ENCODE measurements at places on chromosomes 11 and 22. TPM values are rescaled to one million over a fixed set of nuclear protein-coding genes. Genes with fewer than 3 reads are reported as not detected.
A peak's percentile ranks its signal among the peaks of the same experiment; 100 is the strongest.

DNA sequence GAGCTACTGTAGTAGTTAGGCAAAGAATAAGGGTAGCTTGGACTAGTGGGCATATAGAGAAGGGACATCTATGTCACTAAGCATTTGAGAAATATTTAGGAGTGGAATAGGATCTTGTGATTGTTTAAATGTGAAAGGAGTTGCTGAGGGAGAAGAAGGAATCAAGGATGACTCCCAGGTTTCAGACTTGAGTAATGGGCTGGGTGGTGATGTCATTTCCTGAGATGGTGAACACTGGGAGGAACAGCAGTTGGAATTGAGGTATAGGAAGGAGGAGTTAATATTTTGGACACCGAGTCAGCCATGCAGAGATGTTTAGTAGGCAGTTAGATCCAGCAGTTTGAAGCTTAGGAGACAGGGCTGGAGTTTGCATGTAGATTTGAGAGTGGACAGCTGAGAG lies 40.1 kb downstream of the REXO2 start:
- H3K4me3 ChIP-seq, result no peak overlapping the region
- H3K4me1 ChIP-seq, result no peaks in the 10 kb centered on the region
- H3K27ac ChIP-seq, result no peak overlapping the region

The SYCE3 gene
- not detected for total RNA-seq

- DNase-seq, result no peak
- H3K4me3 ChIP-seq, result no peak overlapping the region
- H3K27me3 ChIP-seq, result peaks cover 13% of the 10 kb centered on the region
- no peaks in the 10 kb centered on the region for H3K36me3 ChIP-seq
- no peaks in the 10 kb centered on the region for H3K4me1 ChIP-seq
Measured at GRCh38 chr11:59459916-59460315, 3.2 kb downstream of the OR4D6 start.

GRCh38 chr22:49961005-49961600 lies 531 bp downstream of the PIM3 start:
- H3K4me1 ChIP-seq, result peaks cover 32% of the 10 kb centered on the region
- peaks cover 30% of the 10 kb centered on the region for H3K36me3 ChIP-seq
- H3K27ac ChIP-seq, result peak overlapping the region; percentile 86
- peak; percentile 60 for DNase-seq

DNA sequence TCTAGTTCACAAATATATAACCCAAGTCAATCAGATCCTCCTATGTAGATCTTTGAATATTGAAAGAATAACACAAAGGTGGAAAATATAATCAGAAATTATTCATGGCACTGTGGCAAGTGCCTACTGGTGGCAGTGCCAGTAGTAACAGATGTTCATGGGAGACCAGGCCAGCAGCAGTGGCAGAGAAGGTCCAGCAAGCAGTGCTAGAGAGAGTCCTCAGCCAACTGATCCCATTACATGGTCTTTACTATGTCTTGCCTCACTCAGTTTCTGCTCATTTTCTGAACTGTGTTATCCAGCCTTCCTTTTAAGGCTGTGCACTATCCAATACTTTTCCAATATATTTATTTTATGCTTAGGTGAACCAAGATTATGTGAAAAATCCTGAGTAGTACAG lies 124.9 kb downstream of the MRTFA start:
- H3K4me3 ChIP-seq, result no peak overlapping the region
- H3K36me3 ChIP-seq, result peaks cover 7% of the 10 kb centered on the region
- H3K27me3 ChIP-seq, result no peaks in the 10 kb centered on the region
- DNase-seq, result no peak
- no peak overlapping the region for H3K27ac ChIP-seq
- H3K4me1 ChIP-seq, result no peaks in the 10 kb centered on the region

GRCh38 chr11:14218728-14219127 lies 140.3 kb downstream of the RRAS2 start:
- H3K27ac ChIP-seq, result no peak overlapping the region
- H3K27me3 ChIP-seq, result peaks cover 9% of the 10 kb centered on the region
- no peak for DNase-seq
- H3K4me3 ChIP-seq, result no peak overlapping the region

DNA sequence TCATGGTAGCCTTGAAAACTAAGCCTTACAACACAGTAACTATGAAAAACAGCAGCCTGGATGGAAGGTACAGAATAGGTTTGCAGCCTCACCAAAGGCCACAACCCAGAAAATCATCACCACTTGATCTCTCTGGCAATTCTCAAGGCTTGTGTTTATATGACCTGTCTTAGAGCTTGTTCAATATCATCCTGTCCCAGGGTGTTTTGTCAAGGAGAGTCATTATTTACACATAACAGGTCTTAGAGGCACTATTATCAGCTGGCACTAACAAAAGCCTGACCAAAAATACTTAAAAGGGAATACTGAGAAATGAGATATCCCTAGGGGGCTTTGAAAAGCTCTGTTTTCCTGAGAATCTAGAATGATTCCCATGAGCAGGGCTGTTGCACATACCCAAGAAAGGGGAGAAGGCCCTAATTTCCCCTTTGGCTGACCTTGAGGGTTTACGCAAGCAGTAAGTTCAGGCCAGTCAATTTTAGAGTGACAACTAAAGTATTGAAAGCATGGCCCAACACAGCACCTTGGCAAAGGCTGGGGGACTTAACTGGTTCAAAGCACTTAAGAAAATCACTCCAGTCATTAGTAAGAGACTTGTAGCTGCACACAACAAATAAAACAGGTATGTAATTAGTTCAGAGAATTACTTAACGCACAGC lies 7.9 kb downstream of the SC5D start:
- H3K36me3 ChIP-seq, result peaks cover 37% of the 10 kb centered on the region
- peaks cover 9% of the 10 kb centered on the region for H3K4me1 ChIP-seq
- no peak overlapping the region for H3K4me3 ChIP-seq
- no peak for DNase-seq
- H3K27ac ChIP-seq, result no peak overlapping the region
